ENCODE measurements at places on chromosomes 5 and 9.

DNA sequence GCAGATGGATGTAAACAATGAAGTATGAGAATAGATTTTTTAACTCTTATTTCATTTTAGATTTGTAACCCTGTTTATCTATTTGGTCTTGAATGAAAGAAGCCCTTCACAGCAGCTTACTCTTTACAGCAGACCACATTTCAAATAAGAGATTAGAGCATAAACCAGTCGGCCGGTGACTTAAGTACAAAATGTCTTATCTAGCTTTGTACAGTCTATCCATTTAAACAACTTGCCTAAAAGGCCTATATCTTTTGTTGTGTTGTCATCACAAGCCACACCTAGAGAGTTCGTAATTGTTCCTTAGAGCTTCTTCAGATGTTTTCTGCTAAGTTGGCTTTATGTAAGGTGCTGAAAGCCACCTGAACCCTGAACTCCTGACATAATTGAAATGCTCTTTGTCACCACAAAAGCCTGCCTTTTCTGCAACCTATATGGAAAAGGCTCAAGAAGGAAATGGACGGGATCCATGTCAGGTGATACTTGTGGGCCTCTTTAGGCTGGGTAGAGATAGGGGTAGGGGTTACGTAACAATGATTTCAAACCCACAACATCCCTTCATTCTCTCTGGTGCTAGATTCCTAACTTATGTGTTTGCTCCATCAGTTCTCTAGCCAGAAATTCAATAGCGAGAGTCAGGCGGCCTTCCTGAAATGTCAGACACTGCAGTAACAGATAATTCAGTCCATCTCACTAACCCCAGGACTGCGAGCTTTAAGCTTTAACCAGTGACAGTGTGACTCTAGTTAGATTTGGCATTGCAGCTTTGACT, 162.5 kb downstream of the CD180 start:
- DNase-seq = no peak

DNA sequence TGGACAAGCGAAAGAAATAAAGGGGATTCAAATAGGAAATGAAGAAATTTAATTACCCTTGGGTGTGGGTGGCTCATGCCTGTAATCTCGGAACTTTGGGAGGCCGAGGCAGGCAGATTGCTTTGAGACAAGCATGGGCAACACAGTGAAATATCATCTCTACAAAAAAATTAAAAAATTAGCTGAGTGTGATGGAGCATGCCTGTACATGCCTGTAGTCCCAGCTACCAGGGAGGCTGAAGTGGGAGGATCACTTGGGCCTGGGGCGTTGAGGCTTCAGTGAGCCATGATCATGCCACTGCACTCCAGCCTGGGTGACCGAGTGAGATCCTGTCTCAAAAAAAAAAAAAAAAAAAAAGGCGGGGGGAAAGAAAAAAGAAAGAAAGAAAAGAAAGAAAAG, 4.0 kb upstream of the RCL1 start:
- no peak for DNase-seq

GRCh38 chr9:106620866-106621265, 242.1 kb upstream of the ZNF462 start:
- DNase-seq = no peak

DNA sequence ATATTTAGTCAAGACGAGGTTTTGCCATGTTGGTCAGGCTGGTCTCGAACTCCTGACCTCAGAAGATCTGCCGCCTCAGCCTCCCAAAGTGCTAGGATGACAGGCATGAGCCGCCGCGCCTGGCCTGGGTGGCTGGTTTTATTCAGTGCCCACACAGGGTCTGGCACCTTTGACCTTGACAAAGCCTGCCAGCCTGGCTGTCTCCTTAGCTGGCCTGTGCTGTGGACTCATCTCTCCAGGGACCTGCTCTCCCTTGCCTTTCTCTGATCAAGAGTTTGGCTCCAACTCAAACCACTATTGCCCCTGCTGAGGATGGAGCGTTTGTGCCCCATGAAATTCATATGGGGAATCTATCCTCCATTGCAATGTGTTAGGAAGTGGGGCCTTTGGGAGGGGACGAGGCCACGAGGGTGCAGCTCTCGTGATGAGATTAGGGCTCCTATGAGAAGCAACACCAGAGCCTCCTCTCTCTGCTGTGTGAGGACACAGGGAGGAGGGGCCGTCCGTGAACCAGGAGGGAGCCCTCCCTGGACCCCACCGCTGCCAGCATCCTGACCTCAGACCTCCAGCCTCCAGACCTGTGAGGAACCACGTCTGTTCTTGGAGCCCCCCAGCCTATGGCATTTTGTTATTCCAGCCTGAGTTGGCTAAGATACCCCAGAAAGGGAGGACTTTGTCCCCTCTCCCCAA, 45.0 kb downstream of the MRPL36 start:
- DNase-seq = no peak

DNA sequence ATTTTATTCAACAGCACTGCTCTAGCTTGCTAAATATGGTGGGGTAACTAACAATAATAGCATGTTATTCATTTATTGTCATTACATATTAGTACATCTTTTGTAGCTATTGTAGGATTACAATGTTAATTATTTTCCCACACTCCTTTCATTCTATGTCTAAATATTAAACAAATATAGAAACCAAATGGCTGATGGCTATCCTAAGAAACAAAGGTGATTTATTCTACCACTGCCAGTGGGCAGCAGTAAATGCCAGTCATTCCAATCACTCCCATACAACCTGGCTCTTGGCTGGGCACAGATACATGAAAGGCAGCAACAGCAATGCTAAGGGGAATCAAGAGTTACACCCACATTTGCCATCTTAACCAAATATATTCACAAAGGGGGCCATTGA, 84.1 kb downstream of the FRMD3 start:
- no peak for DNase-seq

DNA sequence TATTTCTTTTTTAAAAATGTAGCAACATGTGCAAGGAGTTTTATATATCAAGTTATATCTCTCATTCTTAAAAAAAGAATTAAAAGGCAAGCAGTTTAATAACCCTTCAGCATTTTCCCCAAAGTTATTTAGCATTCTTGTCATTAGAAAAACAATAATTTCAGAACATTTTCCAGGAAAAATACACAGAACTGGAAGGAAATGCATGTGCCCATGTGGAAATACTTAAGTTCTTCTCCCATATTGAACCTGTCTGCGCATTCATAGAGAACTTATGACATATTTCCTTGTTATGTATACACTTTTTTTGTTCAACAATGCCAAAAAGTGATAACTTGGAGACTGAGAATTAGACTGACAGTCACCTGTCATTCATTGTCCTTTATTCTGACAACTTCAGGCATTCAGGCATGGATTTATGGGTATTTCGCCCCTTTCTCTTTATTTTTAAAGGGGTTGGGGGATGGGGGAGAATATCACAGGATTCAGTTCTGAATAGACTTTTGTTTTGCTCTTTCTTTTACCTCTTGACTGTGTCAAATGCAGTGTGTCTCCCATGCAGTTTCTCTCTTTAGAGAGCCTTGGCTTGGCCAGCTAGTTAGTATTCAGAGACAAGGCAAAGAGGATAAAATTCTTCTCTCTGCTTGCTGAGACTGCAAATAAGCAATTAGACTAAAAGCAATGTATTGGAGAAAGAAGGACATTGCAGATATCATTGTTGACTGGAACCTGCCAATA, 701.0 kb downstream of the NR2F1-AS1 start:
- no peak for DNase-seq

GRCh38 chr5:136208916-136209315, 16.0 kb upstream of the SMIM32 start:
- no peak for DNase-seq

DNA sequence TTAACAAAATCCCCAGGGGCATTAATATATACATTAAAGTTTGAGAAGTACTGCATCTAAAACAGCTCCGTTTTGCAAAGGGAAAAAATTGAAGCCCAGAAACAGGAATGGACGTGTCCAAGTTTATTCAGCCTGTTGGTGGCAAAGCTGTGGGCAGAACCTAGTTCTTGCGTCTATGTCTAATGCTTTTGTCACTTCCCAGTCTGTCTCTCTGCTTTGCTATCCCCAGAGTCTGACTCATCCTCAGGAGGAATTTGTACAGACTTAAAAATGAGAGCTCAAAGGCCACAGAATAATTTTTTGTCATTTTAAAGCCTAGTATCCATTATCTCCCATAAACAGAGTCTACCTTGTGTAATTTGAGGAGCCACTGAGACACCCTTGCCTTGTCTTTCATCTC, 330.9 kb upstream of the GRIA1 start:
- peak; percentile 27 for DNase-seq

DNA sequence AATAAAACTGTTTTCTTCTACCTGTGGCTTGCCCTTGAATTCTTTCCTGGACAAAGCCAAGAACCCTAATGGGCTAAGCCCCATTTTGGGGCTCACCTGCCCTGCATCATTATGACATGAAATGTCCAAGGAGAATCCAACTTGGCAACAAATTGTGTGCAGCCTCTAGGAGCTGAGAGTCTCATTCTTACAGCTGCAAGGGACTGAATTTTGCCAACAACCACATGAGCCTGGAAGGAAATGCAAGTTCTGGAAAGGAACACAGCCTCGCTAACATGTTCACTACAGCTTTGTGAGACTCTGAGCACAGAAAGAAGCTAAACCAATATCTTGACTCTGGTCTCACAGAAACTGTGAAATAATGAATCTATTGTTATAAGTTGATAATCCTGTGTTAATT, 94.8 kb upstream of the CDH12 start:
- no peak for DNase-seq

DNA sequence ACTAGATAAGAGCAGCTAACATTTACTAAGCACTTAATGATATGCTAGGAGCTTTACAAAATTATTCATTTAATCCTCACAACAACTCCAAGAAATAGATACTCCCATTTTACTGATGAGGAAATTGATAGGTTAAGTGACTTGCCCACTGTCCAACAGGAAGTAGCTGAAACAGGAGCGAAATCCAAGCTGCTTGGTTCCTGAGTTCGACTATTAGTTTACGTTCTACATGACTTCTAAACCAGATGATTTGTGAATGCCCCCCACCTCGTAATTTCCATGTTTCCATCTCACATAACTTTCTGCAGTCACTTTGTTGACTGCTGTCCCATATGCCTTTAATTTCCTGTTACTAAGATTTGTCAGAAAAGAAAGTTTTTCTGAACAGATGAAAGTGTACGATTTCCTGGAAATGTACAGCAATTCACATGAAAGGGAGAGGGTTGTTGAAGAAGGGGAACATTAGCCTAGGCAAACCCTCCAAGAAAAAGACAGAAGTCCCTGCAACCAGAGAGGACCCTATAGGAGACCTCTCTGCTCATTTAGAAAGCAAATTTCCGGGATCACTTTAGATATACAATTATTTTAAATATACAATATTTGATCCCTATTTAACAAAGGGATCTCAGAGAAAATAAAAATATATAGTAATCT, 279.1 kb upstream of the EFNA5 start:
- DNase-seq = no peak

DNA sequence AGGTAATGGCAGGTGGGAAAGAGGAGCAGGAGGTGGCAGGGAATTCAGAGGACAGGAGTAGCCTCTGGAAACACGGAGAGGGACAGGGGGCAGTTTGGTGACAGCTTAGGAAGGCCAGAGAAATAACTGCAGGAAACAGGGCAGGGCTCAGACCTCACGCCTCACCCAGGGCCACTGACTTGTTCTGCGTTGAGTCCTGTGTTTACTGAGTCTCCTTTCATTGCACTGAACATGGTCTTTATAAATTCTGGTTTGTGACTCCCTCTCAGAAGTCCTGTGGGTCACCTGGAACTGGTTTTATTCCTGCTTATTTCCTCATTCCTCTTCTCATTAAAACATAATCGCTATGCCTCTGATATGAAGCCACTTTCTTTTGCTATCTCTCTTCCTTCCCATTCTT, 55.2 kb upstream of the ZNF622 start:
- DNase-seq = no peak

DNA sequence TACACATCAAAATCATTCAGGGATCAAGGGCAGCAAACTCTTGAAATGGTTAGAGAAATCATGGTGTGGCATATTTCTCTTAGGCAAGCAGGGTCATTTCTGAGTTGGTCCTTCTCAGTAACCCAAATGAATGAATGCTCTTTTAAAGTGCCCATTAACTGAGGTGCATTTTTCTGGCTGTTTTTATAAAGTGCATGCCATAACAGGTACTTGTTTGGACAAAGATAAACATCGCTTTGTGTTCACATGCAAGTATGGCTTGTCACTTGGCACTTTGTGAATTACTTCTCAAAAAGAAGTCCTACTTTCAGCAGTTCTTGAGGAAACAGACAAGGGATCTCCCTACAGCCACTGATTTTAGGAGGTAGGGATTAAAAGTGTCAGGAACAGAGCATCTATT, 64.8 kb upstream of the IFNE start:
- no peak for DNase-seq

GRCh38 chr9:120338340-120338739, 241.6 kb downstream of the CDK5RAP2 start:
- DNase-seq = no peak

- no peak for DNase-seq
Observed at GRCh38 chr5:103186152-103186551, 66.1 kb downstream of the PPIP5K2 start.

DNA sequence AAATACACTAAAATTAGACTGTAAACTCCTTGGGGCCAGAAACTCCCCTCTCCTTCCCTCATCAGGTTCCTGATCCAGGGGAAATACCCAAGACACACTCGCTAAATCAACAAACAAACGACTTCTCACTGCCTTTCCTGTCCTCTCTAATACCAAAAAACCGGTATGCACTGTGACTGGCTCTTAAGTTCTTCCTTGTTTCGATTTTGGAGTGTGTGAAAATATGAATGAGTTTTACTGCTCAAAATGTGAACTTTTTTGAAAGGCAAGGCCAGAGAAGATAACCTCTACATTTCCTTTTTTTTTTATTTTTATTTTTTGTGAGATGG, 81.1 kb upstream of the EPB41L4B start:
- no peak for DNase-seq

GRCh38 chr9:89435071-89435823, 62.7 kb downstream of the SEMA4D start:
- DNase-seq = no peak

DNA sequence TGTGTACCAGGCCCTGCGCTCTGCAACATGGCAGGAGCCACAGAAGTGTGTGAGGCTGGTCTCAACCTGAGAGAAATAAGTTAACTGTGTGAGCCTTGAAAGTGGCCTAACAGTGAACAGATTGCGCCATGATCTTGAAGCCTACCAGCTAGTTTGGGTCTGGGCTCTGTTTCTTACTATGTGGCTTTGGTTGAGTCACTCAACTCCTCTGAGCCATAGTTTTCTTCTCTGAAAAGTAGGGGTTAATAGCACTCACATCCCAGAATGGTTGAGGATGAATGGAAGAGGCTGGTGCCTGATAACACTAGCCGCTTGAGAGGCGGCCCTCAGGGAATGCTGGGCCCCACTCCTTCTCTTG, 121.5 kb downstream of the RGS3 start:
- no peak for DNase-seq

DNA sequence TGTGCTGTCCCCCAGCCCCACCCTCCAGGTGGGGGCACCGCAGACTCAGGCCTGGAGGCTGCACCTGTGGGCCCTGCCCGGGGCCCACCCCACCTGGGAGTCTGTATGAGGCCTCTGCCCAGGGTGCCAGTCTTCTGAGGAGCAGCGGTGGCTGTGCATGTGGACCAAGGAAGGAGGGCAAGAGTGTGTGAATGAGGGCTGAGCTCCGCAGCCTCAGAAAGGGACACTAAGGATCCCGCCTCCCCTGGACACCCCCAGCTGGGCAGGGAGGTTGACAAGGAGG, 19.1 kb downstream of the FGD3 start:
- no peak for DNase-seq

- DNase-seq = no peak
Observed at GRCh38 chr5:103703617-103704016, 141.0 kb upstream of the NUDT12 start.

- no peak for DNase-seq
Observed at GRCh38 chr5:180304431-180305375, 12.8 kb upstream of the MAPK9 start.

Data from cardiac fibroblast (primary cell).